ENCODE measurements at places on chromosomes 13 and 19.

GRCh38 chr13:98032168-98032567, 78.7 kb downstream of the IPO5 start:
- no peak for DNase-seq

- peak; percentile 59 for DNase-seq
Measured at GRCh38 chr13:110448230-110448629, 113.3 kb downstream of the RAB20 start.

GRCh38 chr13:82412749-82413148, 1469.5 kb downstream of the SLITRK1 start:
- DNase-seq: no peak

DNA sequence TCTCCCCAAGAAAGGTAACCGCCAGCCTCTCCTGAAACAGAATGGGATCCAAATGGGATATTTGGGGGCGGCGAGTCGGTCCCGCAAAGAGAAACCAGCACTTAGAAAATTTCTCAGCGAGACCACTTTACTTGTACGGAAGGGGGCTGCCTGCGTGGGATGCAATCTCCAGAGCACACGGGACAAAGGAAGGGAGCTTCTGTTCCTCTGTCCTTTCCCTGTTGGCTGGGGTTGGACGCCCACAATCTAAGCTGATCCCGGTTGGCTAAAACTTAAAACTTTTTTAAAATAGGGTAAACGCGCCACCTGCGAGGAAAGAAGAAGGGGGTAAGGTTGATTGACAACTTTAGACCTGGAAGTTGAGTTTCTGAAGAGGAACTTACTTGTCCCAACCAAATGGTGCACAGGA, 826 bp upstream of the BSG start:
- no peak for DNase-seq

- DNase-seq: no peak
Measured at GRCh38 chr13:50370303-50370950, 355.2 kb downstream of the KCNRG start.

DNA sequence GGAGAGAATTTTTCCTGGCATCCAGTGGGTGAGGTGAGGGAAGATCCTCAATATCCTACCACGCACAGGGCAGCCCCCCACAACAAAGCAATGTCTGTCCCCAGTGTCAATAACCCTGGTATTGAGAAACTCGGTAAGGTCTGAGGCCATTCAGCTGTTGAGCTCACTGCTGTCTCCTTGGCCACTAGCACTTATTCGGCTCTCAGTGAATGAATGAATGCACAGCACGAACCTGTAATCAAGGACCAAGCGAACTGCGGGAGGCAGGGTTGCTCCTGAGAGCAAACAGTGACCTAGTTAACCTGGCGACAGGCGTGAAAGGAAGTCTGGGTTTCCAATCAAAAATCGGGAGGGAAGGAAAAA, 640 bp downstream of the ZSCAN5A start:
- DNase-seq: no peak

DNA sequence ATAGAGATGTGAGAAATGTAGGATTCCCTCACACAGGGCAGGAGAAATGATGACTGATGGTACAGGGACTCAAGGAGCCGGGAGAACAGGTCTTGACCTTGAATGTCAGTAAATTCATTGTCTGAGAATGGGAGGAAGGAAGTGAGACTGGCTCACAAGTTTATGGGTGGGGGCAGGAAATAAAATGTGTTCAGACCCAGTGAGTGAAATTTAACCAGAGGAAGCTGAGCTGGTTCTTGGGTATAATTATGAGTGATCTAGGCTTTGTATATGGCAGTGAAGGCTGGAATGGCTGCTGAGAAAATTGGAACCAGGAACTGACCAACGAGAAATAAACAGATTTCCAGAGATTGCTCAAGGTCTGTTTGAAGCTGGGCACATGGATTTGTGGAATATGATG, 6.3 kb upstream of the IGSF23 start:
- DNase-seq: peak; percentile 5

DNA sequence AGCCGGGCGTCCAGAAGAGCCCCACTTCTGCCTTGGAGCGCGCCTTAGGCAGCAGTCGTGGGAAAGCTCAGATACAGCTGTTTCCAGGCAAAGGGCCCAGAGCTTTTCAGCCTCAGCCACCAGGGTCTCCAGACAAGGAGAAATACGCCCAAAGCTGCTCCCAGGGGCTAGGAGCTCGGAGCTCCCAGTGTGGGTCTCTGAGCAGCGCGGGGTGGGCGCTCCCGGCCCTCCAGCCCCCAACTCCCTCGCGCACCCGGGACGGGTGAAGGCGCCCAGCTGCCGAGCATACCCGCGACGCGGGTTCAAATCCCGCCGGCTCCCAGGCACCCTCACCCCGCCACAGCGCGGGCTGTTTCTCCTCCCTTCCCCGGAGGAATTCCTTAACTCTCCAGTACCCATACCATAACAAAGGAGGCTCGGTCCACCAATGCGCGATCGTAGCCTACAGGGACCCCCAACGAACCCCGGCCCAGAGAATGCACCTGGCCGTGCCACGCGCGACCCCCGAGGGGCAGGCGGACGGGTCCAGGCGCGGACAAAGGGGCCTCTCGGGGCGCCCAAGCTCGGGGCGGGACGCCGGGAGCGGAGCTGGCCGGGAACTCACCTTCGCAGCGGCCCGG, 507 bp downstream of the COL4A1 start:
- no peak for DNase-seq

- DNase-seq: no peak
Measured at GRCh38 chr13:108760129-108760528, 130.7 kb downstream of the MYO16 start.

GRCh38 chr19:58366585-58367430, 4.3 kb upstream of the ZNF497 start:
- DNase-seq: no peak

GRCh38 chr13:73497430-73497829, 438.6 kb downstream of the KLF5 start:
- DNase-seq: no peak

DNA sequence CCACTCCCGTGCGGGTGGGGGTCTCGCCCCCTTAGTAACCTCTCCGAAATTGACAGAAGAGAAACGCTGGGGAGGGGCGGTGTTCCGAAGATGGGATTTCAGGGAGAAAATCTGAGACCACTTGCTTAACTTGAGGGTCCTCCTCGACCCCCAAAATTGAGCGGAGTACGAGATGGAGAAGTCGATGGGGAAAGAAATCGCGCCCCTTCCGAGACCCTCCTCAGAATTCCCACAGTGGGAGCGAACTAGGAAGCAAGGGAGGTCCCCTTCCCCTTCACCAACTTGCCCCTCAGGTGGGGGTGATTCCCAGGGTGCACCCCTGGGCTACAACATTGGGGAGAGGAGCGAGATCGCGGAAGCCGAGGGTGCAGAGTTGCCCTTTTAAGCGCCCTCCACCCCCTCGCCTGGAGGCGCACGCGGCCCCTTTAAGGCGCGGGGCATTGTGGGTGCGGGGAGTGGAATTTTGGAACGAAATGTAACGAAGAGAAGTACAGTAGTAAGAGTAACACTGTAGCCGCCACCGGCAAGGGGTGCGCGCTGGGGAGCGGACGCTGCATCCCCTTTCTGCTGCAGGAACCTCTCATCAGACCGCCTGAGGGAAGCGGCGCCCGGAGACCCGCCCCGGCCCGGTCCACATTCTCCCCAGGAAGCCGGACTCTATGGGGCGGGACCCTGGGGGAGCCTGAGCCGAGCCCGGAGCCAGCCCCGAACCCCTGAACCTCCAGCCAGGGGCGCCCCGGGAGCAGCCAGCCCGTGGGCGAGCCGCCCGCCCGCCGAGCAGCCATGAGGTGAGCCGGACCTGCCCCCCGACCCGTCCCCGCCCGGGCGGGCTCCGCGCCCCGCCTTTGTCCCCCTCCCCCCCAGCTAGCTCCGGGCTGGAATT, at the start of gene VASP:
VASP (plus strand) TSS at position 491 of the 883 bp plus-strand sequence; CDS start at position 784, 293 bp downstream.
- DNase-seq: no peak

DNA sequence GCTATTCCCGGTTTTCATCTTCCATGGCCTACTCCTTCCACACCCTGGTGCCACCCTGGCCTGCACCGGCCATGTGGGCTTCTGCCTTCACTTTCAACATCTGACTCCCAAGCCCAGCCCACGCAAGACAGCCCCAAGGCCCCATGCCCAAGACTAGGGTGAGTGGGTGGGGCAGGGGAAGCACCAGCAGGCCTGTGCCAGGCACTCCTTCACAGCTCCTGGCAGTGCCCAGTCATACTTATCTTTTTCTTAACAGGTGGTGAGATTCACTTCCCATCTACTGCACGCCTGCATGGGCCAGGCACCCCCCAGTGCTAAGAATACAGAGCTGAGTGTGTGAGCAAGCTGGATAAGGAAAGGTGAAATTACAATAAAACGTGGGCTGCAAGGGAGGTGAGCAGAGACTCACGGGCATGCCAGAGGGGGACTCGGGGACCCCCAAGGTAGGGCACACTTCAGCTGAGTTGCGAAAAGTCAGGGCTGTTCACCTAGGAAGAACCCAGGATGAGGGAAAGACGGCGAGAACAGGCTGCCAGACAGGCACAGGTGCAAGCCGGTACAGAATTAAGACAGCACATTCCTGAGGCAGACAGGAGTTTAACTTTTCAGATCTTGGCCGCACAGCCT, 55.7 kb downstream of the COL4A1 start:
- no peak for DNase-seq

- DNase-seq: no peak
Measured at GRCh38 chr13:79692846-79693245, 211.9 kb downstream of the NDFIP2 start.

DNA sequence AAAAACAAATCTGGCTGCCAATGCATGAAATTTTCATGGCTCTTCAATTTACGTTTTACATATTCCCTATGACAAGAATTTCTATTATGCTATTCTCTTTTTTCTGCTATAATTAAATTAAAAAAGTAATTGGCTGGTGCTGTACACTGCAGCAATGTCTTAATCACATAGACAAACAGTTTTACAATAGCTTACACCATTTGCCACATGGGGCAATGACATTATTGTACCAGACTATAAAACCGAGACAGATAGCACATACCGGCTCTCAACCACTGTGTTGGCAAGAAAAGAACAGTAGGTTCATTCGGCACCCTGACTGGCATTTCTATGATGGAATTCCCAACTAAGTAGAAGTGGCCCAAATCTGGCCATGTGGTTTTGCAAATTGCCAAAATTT, 67.7 kb downstream of the DACH1 start:
- DNase-seq: no peak

- no peak for DNase-seq
Measured at GRCh38 chr13:95447814-95448213, 104.7 kb upstream of the CLDN10 start.

DNA sequence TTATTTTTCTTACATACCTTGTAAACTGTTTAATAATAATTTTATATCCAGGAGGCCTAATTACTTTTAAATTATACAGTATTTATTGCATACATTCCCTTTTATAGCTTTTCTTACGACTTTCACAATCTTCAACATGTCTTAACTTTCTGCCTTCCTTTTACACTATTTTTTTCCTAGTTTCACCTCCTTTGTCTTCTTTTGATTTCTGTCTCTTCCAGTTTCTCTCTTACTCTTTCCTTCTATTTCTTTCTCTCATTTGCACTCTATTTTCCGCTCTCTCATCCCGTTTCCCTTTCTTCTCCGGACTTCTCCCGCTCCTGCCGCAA, 11.5 kb downstream of the ZNF552 start:
- no peak for DNase-seq

GRCh38 chr13:93249364-93250306, 23.0 kb downstream of the GPC6 start:
- no peak for DNase-seq

GRCh38 chr19:11108746-11109145, 19.5 kb downstream of the LDLR start:
- no peak for DNase-seq

DNA sequence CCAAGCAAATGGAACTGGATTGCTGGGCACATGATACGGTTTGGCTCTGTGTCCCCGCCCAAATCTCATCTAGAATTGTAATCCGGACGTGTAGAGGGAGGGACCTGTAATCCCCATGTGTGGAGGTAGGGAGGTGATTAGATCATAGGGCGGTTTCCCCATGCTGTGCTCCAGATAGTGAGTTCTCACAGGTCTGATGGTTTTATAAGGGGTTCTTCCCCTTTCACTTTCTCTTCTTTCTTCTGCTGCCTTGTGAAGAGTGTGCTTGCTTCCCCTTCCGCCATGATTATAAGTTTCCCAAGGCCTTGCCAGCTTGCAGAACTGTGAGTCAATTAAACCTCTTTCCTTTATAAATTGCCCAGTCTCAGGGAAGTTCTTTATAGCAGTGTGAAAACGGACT, 32.6 kb upstream of the MTIF3 start:
- DNase-seq: no peak

DNA sequence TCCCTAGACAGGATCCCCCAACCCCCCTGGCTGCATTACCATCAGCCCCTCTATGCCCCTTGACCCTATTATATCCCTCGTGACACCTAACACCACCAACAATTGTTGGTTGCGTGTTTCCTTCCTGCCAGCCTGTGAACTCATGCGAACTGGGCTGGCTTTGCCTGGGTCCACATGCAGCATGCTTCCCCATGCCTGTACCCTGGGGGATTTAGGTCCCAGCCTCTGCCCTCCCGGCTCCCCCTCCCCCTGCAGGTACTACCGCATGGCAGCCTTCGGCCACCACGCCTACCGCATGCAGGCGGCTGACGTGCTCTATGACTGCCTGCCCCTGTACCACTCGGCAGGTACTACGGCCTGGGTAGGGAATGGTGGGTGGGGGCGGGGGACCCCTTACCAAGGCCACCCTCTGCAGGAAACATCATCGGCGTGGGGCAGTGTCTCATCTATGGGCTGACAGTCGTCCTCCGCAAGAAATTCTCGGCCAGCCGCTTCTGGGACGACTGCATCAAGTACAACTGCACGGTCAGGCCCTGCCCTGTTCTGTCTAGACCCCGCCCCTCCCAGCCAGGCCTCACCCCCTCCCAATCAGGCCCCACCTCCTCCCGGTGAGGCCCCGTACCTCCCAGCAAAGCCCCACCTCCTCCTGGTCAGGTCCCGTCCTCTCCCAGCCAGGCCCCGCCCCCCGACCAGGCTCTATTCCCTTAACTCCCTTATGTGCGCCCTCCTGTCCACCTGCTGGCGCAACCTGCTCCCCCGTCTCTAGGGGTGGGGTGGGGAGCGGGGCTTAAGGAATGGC, 18.5 kb downstream of the SLC27A1 start:
- no peak for DNase-seq

GRCh38 chr19:44401139-44402115, at the start of gene ZNF285:
TSS of gene ZNF285 (minus strand) at chr19:44401608. CDS start at chr19:44397213, 4,395 bp downstream.
- DNase-seq: peak; percentile 93

- DNase-seq: no peak
Measured at GRCh38 chr13:31042481-31043165, 110.2 kb downstream of the TEX26 start.

- DNase-seq: no peak
Measured at GRCh38 chr19:13764821-13765394, 586 bp downstream of the MRI1 start.

DNA sequence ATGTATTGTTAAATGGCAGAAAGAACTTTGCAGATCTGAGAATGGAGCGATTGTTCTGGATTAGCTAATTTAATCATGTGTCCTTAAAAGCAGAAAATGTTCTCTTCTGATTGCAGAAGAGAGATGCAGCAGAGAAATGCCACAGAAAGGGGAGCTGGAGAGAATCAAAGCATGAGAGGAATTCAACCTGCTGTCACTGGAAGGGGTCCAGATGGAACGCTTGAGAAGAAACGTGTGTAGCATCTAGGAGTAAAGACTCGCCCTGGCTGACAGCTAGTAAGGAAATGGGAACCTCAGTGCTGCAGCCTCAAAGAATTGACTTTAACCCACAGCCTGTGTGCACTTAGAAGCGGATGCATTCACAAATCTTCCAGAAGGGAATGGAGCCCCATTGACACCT, 502.8 kb downstream of the KLF12 start:
- DNase-seq: no peak

GRCh38 chr13:108155185-108156106, 59.9 kb downstream of the LIG4 start:
- peak; percentile 5 for DNase-seq

GRCh38 chr13:26465514-26465913, 92.0 kb upstream of the WASF3 start:
- no peak for DNase-seq
